ENCODE measurements at places on chromosomes 4 and X.
A peak's percentile ranks its signal among the peaks of the same experiment; 100 is the strongest.

GRCh38 chr4:119394826-119395225 is 72.9 kb upstream of the FABP2 start:
- DNase-seq, result no peak

DNA sequence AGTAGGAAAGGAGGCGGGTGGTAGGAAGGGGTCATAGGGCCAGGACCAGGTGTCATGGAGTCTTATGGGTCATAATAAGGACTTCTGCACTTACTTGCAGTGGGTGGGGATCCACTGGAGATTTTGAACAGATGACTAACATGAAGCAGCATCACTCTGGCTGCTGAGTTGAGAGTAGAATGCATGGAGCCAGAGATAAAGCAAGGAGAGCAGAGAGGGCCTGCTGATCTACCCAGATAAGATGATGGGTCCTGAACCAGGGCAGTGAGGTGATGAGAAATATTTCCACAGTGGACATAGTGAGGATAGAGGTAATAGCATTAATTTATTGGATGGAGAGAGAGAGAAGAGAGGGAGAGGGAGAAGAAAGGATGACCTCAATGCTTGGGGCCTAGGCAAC is 48.0 kb downstream of the HCCS start:
- no peak for DNase-seq

- DNase-seq, result peak; percentile 41
Measured at GRCh38 chrX:120251471-120252011, 929 bp downstream of the ZBTB33 start.

GRCh38 chr4:6694177-6694901 is 661 bp downstream of the S100P start:
- no peak for DNase-seq

DNA sequence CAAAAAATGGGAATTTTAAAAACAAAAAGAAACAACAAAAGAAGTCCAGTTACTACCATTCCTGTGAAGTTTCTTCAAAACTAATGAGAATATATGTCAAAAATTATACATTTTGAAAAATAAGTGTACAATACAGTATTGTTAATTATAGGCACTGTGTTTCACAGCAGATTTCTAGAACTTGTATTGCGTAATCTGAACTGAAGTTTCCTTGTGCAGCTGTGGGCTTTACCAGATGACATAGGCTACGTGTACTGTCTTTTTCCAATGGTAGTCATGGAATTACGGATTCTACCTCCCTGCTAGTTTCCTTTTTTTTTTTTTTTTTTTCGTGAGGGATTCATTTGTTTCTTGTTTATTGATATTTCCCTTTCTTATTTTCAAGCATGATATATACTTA is 113.8 kb upstream of the GABRA2 start:
- DNase-seq, result no peak

GRCh38 chr4:104750008-104750407 is 255.3 kb upstream of the CXXC4 start:
- DNase-seq, result no peak

DNA sequence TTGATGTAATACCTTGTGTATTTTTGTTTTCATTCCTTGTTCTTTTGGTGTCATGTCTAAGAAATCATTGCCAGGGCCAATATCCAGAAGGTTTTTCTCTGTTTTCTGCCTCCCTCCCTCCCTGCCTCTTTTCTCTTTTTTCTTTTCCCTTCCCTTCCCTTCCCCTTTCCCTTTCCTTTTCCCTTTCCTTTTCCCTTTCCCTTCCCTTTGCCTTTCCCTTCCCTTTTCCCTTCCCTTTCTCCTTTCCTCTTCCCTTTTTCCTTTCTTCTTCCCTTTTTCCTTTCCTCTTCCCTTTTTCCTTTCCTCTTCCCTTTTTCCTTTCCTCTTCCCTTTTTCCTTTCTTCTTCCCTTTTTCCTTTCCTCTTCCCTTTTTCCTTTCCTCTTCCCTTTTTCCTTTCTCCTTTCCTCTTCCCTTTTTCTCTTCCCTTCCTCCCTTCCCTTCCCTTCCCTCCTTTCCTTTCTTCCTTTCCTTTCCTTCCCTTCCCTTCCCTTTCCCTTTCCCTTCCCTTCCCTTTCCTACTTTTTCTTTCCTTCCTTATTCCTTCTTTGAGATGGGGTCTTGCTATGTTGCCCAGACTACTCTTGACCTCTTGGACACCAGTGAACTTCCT is 646.1 kb downstream of the RAPGEF2 start:
- DNase-seq, result no peak

DNA sequence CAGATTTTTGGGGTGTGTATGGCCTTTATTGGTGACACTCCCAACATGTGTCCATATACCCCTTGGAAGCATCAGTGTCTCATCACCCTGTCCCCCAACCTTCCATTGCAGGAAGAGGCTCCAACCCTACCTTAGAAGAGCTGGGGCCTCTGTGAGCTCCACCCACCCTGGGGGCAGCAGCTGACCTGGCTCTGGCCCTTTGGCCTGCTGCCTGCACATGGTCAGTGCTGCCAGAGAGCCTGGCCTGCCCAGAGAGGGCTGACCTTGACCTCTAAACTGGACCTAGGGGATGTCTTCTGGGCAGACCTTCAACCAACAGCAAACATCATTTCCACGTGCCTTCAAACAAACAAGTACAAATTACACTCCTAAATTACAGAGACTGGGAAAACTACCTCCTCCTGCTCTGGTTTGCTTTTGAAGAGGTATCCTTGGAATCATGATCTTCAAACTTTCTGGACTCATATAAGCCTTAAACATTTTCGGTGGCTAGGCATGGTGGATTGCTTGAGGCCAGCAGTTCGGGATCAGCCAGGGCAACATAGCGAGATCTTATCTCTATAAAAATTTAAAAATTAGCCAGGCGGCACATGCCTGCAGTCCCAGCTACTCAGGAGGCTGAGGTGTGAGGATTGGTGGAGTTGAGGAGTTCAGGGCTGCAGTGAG is 27.3 kb upstream of the KIAA0232 start:
- DNase-seq, result no peak

DNA sequence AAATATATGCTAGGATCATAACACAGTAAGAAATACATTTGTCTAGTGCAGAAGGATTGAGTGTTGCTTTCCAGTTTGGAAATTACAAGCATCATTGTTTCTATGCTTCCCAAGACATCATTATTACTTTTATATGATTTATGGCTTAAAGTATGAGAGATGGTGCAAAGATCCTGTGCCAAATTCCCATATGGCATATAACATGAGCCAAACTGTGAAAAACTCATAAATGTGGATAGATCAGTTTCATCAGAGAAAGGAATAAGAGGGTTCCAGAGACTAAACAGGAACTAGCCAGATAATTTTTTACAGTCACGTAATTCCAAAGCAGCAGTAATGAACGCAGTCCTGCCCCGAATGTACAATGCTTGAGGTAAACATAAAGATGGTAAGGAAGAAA is 126.3 kb downstream of the PRDM5 start:
- DNase-seq, result no peak

- DNase-seq, result no peak
Measured at GRCh38 chrX:120625371-120625770, 4.5 kb downstream of the C1GALT1C1 start.

DNA sequence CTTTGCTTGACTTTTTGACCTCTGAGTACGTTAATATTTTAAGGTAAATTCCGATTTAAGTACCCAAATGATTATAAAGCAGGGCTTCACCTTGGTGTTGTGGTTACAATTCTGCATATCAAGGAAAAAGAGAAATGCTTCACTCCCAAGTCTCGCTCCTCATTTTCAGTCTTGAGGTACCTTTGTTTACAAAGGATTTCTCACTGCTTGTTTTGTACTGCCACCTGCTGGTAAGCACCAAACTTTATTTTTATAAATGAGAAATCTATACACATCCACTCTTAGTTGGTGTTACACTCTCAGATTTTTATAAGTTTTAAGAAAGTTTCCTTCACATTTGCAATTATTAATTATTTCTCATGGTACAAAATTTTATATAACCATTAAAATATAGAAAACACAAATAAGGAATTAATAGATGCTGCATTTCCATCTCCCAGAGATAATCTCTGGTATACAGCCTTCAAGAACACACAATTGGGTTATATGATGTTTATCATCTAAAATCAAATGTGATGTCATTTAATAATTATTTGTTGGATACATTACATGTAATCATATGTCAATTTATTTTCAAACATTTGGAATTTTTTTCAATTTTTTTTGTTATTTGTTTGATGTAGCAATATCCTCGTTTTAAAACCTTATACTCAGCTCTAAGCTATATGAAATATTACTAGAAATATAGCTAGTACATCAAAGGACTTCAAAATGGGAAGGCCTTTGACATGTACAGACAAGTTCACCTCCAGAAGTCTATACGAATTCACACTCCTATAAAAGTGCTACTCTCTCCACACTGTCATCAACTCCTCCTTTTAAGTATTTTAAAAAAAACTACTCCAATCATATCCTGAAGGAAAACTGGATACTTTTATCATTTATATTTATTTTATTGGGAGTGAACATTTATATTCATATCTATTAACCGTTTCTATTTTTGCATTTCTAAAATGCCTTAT is 179.9 kb downstream of the KCNIP4 start:
- peak; percentile 25 for DNase-seq
